Psoas muscle (tissue), 8 donors: ENCODE measurements at places on chromosomes 1 and 21. TPM values are rescaled to one million over a fixed set of nuclear protein-coding genes. Genes with fewer than 3 reads are reported as not detected.

Gene LMX1A
- 0.04 TPM for polyA plus RNA-seq

Gene FMO1
- polyA plus RNA-seq: 0.19 TPM

DNA sequence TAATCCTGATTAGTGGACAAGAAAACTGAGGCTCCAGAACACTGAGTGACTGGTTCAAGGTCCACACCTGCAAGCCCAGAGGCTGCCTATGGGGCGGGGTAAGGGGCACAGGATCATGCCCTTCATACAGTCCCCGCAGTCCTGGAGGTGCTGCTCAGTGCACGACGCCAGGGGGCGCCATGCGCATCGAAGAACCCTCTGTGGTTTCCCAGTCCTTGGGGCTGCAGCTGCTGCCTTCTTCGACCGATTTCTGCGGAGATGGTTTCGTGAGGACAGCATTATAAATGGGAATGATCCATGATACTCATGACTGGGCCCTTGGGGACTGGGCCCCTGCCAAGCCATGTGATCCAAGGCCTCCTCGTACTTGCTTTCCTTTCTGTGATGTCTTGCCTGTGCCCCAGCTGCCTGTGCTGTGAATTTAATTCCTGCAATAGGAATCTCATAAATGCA is 37.1 kb upstream of the ARHGEF10L start:
- peak; percentile 95 for DNase-seq

Gene PTGS2
- polyA plus RNA-seq: 0.03 TPM

Gene SLC1A7
- polyA plus RNA-seq: 0.31 TPM

GRCh38 chr1:53174971-53175913 is 21.4 kb upstream of the CPT2 start:
- no peak for DNase-seq

Gene CELA2B
- polyA plus RNA-seq: not detected

GRCh38 chr1:209383907-209384709 is 199.4 kb upstream of the CAMK1G start:
- no peak for DNase-seq

Gene MROH9
- not detected for polyA plus RNA-seq

Gene FCAMR
- not detected for polyA plus RNA-seq

DNA sequence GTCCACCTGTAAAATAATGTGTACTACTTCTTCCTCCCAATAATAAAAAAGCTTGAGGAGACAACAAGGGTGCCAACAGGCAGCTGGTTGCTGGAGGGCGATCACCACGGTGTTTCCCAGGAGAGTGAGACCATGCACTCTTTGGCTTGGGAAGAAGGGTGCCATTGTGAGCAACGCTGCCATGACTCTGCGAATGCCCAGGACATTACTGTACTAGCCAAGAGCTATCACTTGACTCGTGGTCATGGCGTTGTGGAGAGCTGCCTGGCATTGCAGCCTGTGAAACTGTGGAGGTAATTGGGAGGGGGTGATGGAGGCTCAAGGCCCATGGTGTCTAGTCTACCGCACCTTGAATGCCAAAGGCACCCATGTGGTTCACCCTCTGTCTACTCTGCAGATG is 14.6 kb upstream of the PRMT2 start:
- DNase-seq: no peak

GRCh38 chr1:226659641-226660040 is 79.4 kb downstream of the ITPKB start:
- DNase-seq: no peak

DNA sequence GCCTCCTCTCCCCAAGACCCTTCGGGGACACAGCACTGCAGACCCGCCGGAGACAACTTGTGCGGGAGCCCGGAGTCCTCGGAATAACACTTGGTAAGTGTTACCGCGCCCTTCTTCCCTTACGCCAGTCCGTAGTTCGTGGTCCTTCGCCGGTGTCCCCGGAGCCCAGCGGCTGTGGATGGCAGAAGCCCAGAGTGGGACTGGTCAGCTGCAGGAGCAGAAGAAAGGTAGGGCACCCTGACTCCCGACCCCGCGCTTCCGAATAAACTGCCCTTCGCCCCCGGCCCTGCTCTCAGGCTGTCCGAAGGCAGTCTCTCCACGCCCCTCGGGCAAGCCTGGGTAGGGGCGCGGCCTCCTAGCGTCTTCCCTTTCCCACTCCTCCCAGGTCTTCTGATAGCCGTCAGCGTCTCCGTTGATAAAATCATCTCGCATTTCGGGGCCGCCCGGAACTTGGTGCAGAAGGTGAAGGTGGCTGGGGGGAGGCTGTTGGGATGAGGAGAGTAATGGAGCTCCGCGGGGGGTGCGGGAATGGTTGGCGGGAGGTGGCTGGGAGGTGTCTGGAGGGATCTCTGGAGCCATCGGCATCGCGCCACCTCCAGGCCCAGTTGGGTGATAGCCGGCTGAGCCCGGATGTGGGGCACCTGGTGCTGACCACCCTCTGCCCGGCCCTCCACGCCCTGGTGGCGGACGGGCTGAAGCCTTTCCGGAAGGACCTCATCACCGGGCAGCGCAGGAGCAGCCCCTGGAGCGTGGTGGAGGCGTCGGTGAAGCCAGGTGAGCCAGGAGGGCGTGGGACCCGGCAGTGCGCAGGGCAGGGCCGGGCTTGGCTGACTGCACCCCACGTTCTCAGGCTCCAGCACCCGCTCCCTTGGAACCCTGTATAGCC is 4.3 kb downstream of the RUSC1 start:
- peak; percentile 59 for DNase-seq

Gene SELP
- 1.3 TPM for polyA plus RNA-seq

DNA sequence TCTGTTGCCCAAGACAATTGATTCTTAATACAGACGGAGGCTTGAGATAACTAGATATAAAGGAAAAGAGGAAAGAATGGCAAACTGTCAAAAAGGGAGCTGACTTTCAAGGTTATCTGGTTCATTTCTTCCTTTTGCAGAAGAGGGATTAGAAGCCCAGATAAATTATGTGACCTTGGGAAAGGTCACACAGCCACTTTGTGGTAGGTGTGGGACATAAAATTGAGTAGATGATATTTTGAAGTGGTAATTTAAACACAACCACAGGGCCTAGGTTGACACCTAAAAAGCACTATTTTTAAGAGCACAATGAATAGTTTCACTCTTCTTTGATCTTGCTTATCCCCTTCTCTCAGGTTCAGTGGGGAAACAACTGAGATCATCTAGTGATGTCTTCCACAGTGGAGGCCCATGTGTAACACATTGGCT is 16.9 kb upstream of the KIAA0040 start:
- DNase-seq: no peak

GRCh38 chr21:40680311-40680710 is 166.6 kb downstream of the DSCAM start:
- no peak for DNase-seq

Gene SLC6A17
- 0.08 TPM for polyA plus RNA-seq

DNA sequence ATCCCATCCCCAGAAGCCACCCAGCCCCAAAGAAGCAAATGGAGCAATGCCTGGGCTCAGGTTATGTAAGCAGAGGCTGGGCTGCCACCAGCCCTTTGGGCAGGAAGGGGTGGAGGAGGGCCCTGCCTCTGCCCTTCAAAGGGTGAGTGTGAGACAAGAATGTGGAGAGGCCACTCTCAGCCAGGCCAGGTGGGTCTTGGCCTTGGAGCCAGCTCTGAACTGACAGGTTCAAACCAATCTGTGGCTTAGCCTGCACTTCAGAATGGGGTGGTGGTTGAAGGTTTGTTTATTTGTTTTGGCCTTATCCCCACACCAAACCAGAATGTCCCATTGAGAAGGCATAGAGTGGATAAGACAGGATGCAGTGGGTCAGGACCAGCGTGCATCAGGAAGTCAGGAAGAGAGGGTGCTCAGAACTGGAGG is 29.8 kb downstream of the C1orf116 start:
- DNase-seq: no peak

- DNase-seq: no peak
These were observed 86.4 kb downstream of the FAF1 start for GRCh38 chr1:50873458-50874187.

Gene RHD
- polyA plus RNA-seq: not detected

Gene ELF3
- polyA plus RNA-seq: 0.21 TPM

- DNase-seq: no peak
These were observed 541.0 kb upstream of the ZRANB2 start for GRCh38 chr1:71621785-71622184.

DNA sequence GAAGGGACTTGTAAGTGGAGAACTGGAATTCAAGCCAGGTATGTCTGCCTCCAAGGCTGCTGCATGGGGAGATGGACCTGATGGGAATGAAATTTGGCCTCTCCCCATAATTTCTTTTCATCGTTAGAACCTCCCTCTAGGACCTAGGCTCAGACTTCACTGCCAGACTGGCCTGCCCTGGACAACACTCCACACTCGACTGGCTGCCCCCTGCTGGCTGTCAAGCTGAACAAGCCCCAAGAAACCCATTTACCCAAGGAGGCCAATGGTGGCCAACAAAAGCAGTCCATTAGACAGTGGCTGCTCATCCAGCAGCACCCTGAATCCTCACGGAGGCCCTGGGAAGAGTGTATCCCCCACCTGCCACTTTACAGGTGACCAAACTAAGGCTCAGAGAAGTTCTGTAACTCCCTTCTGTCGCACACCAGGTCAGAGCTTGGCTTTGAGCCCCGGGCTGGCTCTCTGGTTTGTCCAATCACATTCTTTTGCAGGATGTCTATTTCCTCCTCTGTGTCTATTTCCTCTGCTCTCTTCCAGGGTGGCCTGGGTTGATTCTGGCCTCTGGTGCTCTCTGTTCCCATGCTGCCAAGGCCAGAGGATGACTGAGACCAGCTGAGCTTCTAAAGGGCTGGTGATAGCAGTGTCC is 3.8 kb downstream of the RNF186 start:
- DNase-seq: peak; percentile 43

DNA sequence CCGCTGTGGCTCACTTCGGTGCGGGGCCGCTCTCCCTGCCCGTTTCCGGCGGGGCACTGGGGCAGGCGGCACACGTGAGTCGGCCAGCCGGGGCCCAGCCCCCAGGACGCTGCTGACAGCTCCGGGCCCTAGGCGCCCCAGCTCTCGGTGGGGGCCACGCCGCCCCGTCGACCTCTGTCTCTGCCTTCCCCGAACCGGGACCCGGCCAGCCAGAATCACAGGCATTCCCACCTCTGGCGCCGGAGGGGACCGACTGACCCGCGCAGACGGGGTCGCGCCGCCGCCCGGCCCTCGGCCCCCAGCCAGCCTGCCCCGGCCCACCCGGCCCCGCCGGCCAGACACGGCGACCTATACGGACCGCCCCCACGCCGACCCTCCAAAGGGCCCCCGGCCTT is 755 bp downstream of the SCMH1 start:
- peak; percentile 83 for DNase-seq

- DNase-seq: no peak
These were observed 83.3 kb downstream of the CDC42BPA start for GRCh38 chr1:227234998-227235405.

Gene FAM177B
- polyA plus RNA-seq: 0.08 TPM

DNA sequence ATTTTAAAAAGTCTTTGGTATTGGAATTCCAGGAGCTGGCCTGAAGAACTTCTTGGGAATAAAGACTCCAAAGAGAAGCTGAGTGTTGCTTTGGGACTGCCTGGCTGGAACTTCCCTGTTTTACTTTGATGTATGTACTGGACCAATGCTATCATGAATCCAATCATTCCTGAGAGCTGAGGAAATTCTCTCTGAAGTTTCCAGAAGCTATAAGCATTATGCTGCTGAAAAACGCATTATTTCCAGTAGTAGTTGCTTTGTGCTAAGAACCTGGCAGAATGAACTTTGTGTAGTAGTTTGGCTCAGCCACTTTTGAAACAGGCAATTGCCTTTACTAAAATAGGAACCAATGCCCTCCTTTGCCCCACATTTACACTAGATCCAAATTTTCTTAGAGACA is 260.7 kb downstream of the HLX start:
- DNase-seq: no peak

- no peak for DNase-seq
These were observed 7.8 kb upstream of the TM2D1 start for GRCh38 chr1:61732726-61733125.

DNA sequence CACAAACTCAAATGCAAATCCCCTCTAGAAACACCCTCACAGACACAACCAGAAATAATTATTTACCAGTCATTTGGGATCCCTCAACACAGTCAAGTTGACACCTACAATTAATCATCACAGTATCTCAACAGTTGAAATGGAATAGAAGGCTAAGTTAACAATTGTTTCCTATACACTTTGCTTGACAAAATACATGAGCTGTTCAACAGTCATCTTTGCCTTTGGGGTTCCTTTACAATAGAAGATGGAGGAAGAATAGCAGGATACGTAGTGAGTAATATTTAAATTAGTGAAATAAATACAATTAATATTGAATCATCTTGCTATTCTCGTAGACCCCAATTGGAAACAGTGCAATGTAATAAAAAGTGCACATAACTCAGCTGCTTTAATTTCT is 487.3 kb upstream of the ADAMTS5 start:
- DNase-seq: no peak

DNA sequence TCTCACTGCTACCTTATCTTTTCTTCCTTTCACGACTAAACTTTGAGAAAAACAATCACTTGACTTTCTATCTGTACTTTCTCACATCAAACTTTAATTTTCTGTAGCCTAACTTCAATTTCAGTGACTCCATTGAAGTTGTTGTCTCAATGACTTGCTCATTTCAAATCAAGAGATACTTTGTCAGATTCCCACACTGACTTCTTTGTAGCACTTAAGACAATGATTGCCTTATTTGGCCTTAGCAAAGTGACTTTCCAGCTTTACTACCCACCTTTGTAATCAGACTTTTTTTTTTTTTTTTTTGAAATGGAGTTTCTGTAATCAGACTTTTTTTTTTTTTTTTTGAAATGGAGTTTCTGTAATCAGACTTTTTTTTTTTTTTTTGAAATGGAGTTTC is 37.0 kb downstream of the AGO4 start:
- no peak for DNase-seq

Gene GLIS1
- 0.21 TPM for polyA plus RNA-seq

GRCh38 chr1:247825362-247825761 is 1.4 kb upstream of the OR14A16 start:
- no peak for DNase-seq

DNA sequence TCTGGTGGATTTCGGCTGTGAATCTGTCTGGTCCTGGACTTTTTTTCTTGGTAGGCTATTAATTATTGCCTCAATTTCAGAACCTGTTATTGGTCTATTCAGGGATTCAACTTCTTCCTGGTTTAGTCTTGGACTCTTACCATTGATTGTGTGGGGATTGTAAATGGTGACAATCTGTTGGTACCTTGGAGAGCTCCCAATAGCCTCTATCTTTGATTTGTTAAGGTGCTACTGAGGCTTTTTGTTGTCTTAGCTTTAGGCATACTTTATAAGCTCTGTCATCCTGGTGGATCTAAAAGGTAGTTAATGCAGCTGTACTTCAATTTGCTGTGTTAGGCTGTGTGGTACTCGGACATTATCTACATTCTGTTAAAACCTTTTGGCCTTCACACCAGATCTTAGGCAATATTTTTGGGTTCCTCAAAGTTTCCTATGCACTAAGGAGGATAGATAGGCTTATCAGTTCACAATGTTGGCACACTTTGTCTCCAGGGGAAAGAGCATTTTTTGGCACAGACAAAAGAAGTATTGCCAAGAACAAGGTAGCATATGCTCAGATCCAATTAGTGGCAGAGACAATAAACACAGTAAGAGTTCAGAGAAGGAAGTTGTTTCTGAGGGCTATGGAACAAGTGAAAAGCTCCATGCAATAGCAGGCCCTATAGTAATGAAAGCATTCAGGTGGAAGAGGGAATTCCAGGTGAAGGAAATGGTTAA is 230.4 kb downstream of the PDE4B start:
- no peak for DNase-seq
